ENCODE measurements at places on chromosomes 11 and 22.

DNA sequence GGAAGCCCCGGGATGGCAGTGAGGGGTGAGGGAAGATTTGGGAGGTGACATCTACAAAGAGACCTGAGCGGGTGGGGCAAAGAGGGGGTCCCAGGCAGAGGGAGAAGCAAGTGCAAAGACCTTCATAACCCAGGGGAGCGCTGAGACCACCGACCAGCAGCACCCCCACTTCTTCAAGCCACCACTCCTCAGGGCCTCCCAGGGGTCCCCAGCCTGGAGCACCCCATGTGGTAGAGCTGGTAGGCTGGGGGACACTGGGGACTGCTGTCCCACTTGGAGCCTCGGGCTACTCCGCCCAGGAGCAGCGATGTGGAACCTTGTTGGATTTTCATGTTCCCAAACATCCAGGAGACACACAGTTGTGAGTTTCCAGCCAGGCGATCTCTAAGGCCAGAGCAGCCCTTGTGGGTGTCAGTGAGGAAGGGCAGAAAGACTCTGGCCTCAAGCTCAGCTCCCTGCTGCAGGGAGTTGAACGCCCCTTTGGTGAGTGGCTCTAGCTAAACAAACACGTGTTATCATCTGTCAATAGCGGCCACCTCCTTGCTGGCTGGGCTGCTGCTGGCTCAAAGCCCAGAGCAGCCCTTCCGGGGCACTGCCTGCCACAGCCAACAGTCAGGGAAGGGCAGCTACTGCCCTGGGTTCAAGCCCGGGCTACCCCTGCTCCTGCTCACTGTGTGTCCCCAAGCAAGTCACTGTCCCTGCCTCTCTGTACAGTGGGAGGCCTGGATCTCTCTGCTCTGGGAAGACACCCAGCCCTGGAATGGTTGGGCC is 25.7 kb upstream of the CHKA start:
- DNase-seq = no peak

- no peak for DNase-seq
Measured at GRCh38 chr11:61481806-61482205, 26.7 kb upstream of the LRRC10B start.

GRCh38 chr11:75925785-75926164 is 110.8 kb downstream of the UVRAG start:
- no peak for DNase-seq

DNA sequence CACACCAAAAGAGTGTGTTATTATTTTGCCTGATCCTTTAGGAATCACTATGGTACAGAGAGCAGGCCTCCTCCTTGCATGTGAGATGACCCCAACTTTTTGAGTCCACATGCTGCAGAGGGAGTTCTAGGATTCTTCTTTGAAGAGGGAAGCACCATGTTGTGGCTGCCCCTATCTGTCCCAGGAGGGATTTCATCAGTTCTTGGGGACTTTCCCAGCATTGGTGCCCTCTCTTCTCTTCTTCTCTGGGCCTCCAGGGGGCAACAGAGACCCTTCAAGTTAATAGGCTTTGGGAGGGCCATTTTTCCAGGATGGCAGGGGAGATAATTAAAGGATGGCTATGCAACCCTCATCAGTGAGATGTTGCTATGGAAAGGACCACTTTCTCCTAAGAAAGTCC is 3.6 kb downstream of the MMP1 start:
- DNase-seq = no peak

DNA sequence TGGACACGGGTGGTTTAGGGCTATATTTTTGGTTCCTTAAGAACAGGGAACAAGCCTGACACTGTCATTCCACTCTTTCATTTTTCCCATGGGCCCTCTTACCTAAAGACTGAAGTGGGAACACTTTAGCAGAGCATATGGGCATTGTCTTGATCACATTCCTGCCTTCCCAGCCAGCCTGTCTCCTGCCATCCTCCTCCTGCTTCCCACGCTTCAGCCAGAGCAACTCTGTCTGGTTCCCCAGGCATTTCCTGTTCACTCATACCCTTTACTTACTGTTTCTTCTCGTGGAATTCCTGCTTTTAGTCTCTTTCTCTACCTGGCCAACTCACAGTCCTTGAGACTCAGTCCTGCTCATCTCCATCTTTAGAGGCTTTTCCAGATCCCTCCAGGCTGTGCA is 22.8 kb downstream of the MRPL16 start:
- no peak for DNase-seq

DNA sequence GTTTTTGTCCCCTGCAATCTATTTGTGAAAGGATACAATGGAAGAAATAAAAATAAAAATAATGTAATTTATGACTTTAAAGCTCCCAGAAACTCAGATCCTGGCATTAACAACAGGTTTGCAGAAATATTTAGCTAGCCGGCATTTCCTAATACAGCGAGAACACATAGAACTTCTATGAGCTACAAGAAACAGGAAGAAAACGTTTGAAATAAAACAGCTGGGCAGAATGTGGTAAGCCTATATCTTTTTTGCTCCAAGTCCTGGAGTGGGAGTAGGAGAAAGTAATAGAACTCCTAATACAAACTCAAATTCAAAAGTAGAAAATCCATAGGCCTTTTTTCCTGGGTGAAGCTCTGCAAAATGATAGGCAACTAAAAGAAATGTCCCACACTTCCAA is 29.6 kb upstream of the FIBIN start:
- no peak for DNase-seq

DNA sequence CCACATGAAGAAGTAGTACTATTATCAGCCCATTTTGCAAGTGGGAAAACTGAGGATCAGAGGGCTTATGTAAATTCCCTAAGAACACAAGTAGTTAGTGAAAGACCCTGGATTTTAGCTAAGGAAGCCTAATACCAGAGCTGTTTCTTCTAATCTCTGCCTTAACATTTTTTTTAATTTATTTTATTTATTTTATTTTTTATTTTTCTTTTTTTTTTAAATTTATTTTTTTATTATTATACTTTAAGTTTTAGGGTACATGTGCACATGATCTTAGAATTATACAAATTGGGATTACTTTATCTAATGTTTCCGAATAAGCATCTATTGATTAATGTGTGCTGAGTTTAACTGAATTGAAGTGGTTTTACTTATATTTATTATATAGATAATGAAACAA is 1015.3 kb downstream of the LRRC4C start:
- DNase-seq = no peak

DNA sequence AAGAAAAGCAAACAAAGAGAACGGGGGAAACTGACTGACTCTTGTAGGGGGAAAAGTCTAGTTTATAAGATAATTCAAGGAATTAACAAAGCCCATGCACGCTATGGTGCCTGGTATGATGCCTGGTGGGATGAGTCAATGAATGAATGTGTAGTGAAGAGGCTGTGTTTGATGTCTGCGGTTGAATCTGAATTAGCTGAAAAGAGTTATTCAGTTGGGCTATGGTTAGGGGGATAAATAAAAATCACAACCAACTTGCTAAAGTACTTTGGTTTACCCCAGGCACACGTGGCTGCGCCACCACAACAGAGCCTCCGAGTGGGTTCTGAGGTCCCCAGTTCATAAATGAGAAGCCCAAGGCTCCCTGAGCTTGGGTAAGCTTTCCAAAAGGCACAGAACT is 369.3 kb upstream of the SYN3 start:
- DNase-seq = no peak

- DNase-seq = no peak
Measured at GRCh38 chr11:45275828-45276227, 10.3 kb downstream of the SYT13 start.

DNA sequence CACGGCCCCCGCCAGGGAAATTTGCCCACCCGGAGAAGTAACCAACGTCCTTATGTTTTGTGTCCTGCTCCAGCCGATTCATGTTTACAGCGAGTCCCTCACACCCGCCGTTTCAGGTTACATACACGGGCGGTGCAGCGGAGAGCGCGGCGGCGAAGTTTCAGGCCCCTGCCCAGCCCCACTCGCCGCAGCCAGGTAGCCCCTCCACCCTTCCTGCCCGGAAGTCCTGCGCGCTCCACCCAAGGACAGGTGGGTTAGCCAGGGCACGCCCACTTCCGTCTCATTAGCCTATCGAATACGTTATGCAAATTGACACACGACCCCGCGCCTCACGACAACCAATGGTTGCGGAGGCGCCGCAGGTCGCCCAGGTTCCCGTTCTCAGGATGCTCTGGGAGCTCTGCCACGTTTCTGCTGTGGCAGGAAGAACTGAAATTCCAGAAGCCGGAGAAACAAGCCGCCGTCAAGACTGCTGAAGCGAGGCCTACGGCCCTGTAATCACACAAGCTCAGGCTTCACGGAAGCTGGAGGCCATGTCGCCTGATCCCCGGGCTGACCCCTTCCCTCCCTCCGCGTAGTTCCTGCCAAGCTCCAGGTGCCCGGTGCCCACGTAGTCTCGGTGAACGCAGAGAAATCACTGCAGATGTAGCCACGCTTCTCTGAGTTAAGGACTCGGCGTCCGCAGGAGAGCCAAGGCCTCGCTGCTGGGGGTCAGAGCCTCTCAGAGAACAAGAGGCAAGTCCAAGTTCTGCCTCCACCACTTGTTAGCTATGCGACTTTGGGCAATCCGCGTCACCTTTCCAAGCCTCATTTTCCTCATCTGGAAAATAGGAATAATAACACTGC is 22.4 kb upstream of the MYH9 start:
- DNase-seq = peak; percentile 55

DNA sequence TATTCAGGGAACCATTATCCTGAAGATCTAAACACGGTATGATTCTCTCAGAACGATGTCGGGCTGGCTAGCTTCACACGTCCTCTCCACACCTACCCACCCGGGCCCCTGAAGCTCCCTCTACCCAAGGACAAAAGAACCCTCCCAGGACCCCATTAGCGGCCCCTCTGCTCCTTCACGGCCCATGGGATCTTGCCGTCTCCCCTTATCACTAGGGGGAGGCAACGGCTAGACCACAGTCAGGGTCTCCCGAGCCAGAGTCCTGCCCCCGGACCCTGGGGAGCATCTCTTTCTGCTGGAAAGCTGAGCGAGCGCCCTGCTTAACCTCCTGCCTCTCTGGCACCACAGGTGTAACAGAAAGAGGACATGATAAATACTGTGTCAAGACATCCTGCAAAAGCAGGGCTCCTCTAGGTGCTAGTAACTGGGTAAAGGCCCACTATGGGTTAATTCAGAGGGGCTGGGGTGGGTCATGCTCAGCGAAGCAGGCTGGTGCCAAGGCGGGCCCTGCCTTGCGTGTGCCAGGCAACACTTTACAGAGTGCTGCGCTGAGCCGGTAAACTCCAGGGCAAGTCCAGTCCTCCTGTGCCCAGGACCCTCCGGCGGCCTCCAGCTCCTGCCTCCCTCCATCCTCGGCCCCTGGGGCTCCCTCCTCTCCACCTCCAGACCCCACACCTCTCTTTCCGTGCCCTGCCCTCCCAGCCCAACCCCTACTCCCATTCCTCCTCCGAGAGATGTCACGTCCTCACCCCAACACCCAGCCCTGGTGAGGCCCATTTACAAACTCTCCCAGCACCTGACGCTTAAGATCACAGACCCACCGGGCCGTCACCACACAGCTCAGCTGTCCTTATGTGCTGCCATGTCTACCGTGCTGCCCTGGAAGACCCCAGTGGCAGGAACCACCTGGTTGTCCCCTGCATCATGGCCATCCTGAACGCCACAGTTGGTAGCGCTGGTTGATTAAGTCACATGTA is 3.0 kb downstream of the TOLLIP start:
- DNase-seq = no peak

GRCh38 chr22:50151571-50152537 is 18.7 kb upstream of the PANX2 start:
- no peak for DNase-seq

GRCh38 chr11:113664981-113665710 is 41.0 kb downstream of the TMPRSS5 start:
- DNase-seq = no peak

Data from activated T-helper 2 cell treated with anti-CD3 and anti-CD28 coated beads, Interferon-gamma antibody, Interleukin-2, Interleukin-4, amounts not matched to agents 10 μg/mL and 5 μg/mL and 100 μg/mL, durations not matched to agents 14 hours and 24 hours and 36 hours (primary cell).